ENCODE measurements at places on chromosomes 2 and 18. TPM values are rescaled to one million over a fixed set of nuclear protein-coding genes. Genes with fewer than 3 reads are reported as not detected.

Gene FBXO48
- 0.83 TPM for total RNA-seq

DNA sequence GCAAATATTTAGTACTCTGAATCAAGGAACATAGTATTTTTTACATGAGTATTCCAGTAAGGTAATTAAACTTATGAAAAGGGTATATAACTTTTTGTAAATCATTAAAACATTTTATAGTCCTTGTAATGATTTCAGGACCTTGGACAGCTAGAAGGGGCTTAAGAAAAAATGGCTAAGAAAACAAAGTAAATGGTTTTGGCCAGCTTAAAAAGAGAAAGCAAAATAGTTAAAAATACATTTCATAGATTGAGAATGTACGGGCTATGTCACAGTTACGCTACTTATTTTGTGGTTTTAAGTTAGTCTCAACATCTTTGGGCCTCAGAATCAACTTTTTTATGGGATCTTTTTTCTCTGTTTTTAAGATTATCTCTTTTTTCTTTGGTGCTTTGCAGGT is 26.7 kb downstream of the POLI start:
- no peaks in the 10 kb centered on the region for H3K36me3 ChIP-seq
- DNase-seq, result peak; percentile 14
- H3K4me1 ChIP-seq, result no peaks in the 10 kb centered on the region

DNA sequence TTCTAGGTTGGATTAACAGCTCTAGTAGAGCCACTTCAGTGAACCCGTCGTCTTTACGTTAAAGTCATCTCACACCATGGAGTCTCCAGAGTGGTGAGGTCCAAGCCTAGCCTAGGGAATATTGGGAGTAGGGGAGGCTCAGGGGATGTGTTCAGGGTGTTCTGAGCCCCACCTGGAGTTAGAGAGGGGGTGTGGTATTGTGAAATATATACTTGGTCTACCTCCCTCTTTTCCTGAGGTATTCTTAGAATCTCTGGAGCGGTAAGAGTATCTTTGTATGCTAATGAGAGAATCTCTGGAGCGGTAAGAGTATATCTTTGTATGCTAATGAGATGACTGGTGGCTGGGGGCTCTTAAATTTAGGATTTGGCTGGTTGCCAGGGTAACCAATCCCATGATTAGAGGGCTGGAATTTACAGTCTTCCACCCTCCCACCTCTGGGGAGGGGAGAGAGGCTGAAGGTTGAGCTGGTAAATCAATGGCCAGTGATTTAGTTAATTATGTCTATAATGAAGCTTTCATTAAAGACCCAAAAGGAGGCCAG is 69.5 kb downstream of the INPP4A start:
- no peak overlapping the region for H3K4me3 ChIP-seq
- H3K27ac ChIP-seq, result no peak overlapping the region
- no peaks in the 10 kb centered on the region for H3K27me3 ChIP-seq

GRCh38 chr2:204114295-204115136 is 178.0 kb downstream of the ICOS start:
- H3K27me3 ChIP-seq, result no peaks in the 10 kb centered on the region
- peaks cover 77% of the 10 kb centered on the region for H3K4me1 ChIP-seq
- no peaks in the 10 kb centered on the region for H3K36me3 ChIP-seq
- H3K27ac ChIP-seq, result peak overlapping the region; percentile 86
- peak; percentile 99 for DNase-seq

DNA sequence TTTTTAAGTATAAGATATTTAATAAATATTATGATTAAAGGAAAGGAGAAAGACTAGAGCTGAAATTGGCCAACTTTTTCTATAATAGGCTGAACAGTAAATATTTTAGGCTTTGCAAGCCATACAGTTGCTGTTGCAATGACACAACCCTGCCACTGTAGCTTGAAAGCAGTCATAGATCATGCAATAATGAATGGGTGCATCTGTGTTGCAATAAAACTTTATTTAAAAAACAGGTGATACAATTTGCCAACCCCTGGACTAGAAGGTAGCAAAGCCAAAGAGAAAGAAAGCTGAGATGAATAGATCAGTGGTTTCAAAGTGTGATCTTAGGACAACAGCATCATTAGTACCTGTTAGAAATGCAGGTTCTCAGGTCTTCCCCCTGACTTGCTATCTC is 219.1 kb downstream of the SETBP1 start:
- no peak overlapping the region for H3K4me3 ChIP-seq
- no peaks in the 10 kb centered on the region for H3K27me3 ChIP-seq
- H3K36me3 ChIP-seq, result no peaks in the 10 kb centered on the region
- no peak for DNase-seq
- H3K4me1 ChIP-seq, result no peaks in the 10 kb centered on the region

DNA sequence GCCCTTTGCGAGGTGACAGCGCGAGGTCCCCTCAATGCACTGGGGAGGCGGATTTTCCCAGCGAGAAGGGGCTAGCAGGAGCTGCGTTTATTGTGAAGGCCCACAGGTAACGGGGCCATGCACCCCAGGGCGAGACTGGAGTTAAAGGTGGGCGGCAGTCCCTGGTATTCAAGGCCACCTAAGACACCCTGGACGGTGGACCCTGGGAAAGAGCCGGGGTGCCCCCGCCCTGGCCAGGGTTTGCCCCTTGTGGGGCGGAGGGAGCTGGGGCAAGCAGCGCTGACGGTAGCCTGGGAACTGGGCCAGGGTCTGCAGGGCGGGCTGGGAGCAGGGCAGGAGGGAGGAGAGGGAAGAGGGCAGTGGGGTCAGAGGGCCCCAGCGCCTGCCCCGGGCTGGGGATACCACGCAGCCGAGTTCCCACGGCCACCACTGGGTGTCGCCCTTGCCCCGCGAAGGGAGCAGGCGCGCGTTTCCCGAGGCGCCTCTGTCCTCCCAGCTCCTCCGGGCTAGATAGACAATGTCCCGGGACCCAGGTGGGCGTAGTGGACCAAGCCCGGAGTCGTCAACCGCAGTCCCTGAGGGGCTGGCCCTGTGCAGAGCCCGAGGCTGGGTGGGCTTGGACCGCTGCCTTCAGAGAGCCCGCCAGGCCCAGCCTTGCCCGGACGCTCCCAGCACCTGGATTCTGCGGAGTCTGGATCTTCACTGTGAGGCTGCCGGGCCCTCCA is 80.2 kb downstream of the SMAD4 start:
- H3K4me1 ChIP-seq, result peaks cover 9% of the 10 kb centered on the region
- no peak overlapping the region for H3K27ac ChIP-seq
- H3K4me3 ChIP-seq, result no peak overlapping the region
- no peaks in the 10 kb centered on the region for H3K27me3 ChIP-seq
- peak; percentile 20 for DNase-seq
- no peaks in the 10 kb centered on the region for H3K36me3 ChIP-seq

- H3K4me3 ChIP-seq, result no peak overlapping the region
- DNase-seq, result no peak
- H3K27ac ChIP-seq, result no peak overlapping the region
- peaks cover 5% of the 10 kb centered on the region for H3K36me3 ChIP-seq
Observed at GRCh38 chr18:8825273-8825672, 119.9 kb downstream of the MTCL1 start.

DNA sequence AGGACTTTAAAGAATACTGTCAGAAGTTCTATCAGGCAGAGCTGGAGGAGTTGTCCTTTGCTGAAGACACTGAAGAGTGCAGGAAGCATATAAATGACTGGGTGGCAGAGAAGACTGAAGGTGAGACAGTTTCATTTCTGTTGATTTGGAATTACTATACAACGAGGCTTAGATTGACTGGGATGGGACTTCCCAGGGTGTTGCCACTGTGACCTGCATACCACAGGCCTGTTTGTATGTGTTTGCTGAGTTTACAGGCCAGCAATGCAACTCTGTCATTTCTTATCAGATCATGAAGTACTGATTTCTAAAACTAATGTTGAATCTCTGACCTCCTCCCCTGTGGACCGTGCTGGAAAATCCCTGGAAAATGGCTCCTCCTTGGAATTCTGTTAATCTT is 11.8 kb downstream of the SERPINB8 start:
- H3K4me1 ChIP-seq, result peaks cover 2% of the 10 kb centered on the region
- peaks cover 9% of the 10 kb centered on the region for H3K36me3 ChIP-seq
- no peak for DNase-seq
- no peak overlapping the region for H3K4me3 ChIP-seq

GRCh38 chr18:12990641-12990966 is 558 bp upstream of the CEP192 start:
- H3K4me1 ChIP-seq, result peaks cover 20% of the 10 kb centered on the region
- no peaks in the 10 kb centered on the region for H3K36me3 ChIP-seq
- peak overlapping the region; percentile 90 for H3K4me3 ChIP-seq
- H3K27me3 ChIP-seq, result no peaks in the 10 kb centered on the region
- no peak for DNase-seq
- H3K27ac ChIP-seq, result peak overlapping the region; percentile 49

DNA sequence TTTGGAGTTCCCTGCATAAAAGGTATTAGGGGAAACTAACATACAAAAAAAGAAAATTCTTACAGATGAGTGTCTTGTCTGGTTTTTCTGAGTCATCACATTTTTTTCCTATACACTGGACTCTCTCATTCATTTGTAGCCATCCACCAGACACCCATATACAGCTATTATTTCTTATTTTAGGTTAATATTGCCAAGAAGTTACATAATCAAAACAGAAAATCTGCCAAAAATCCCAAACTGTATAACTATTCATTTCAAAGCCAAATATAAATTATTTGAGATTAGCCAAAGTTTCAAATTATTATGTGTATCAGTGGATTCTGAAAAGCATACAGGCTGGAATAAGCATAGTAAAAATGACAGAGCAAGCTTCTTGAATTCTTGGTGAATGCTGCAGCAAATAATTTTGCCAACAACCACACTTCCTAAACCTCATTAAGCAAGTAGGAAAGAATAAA is 191.2 kb downstream of the NCKAP5 start:
- no peak overlapping the region for H3K4me3 ChIP-seq
- no peaks in the 10 kb centered on the region for H3K4me1 ChIP-seq
- H3K27ac ChIP-seq, result no peak overlapping the region
- H3K27me3 ChIP-seq, result no peaks in the 10 kb centered on the region
- H3K36me3 ChIP-seq, result no peaks in the 10 kb centered on the region

DNA sequence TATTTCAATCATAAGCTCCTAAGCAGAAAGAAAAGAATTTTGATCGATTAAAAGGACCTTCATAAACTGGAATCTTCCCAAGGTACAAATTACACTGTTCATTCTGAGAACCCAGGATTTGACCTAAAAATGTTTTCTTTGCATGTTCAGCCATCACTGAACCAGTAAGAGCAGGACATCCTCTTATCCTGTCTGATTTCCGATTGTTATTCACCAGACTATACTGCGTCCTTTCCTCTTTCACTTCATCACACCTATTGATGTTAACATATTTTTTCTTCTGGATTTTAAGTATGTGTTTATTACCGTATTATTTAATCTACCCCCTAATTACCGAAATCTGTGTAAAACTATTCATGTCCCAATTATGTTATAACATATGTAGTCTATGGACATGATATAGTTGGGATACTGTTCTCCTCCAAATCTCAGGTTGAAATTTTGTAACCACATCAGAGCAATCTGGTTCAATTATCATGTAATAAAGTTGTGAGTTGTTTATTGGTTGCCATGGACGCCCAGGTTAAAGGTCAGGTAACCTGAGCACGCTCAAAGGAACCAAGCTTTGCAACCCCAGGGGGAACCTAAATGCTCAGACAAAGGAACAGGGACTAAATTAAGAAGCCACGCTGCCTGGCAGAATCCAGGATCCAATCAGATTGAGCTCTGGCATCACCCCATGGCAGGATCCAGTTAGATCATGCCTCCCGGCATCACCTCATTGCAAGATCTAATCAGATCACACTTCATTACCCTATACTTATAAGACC is 11.6 kb upstream of the TBC1D8 start:
- H3K27ac ChIP-seq, result no peak overlapping the region
- DNase-seq, result peak; percentile 34
- H3K4me1 ChIP-seq, result peaks cover 8% of the 10 kb centered on the region
- no peaks in the 10 kb centered on the region for H3K27me3 ChIP-seq
- no peaks in the 10 kb centered on the region for H3K36me3 ChIP-seq
- H3K4me3 ChIP-seq, result no peak overlapping the region
